ENCODE measurements at places on chromosomes 2 and 18.

DNA sequence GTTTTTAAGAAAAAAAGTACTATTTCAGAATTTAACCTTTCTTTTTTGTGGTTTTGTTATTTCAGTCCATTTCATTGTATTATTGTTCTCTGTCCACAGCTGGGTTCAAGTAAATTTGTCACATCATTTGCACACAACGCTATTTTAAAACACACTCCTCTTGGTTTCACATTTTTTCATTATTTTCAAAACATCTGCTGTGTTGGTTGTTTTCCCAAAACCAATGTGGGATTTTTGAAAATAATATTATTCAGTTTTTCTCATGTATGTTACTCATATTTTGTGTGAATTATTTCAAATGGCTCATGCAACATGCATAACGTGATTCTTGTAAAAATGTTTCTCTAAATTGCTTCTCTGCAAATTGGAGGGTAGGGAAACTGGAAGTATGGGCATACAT lies 589.2 kb downstream of the METTL4 start:
- DNase-seq: no peak

DNA sequence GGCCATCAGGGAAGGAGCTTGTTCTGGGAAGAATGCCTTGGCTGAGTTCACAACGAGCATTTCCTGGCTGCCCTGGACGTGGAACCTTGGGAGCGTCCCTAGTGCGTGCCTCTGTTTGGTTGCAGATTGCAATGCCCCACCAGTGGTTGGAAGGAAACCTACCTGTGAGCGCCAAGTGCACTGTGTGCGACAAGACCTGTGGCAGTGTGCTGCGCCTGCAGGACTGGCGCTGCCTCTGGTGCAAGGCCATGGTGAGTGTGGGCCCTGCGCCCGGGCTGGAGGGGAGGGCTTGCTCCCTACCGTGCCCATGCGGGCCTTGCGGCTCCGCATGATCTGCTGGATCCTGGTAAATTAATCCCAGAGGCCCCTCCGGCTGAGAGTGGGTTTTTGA lies 81.9 kb downstream of the DGKD start:
- DNase-seq: no peak

DNA sequence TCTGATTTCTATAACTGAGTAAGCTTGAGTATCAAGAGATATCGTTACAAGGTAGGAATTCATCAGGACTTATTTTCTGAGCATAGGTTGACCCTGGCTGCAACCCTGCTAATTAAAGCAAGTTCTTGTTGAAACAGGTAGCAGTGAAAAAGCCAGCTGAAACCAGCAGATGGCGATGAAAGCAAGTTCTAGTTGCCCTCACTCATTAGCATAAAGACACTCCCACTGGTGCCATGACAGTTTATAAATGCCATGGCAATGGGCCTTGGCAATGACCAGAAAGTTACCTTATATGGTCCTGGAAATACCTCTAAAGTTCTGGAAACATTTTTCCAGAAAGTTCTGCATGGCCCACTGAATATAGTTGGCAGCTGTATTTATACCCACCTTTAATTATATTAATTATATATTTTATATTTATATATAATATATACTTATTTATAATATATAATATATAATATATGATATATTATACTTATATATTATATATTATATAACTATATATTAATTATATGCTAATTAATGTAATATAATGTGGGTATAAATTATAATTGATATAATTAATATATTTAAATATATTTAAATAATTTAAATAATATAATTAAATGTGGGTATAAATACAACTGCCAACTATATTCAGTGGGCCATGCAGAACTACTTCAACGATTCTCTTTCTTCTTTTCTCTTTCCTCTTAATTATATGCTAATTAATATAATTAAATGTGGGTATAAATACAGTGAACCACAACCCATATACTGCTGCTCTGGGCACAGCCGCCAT lies 188.0 kb downstream of the CDH7 start:
- no peak for DNase-seq

- no peak for DNase-seq
Measured at GRCh38 chr2:42059261-42059898, 11.6 kb downstream of the PKDCC start.

DNA sequence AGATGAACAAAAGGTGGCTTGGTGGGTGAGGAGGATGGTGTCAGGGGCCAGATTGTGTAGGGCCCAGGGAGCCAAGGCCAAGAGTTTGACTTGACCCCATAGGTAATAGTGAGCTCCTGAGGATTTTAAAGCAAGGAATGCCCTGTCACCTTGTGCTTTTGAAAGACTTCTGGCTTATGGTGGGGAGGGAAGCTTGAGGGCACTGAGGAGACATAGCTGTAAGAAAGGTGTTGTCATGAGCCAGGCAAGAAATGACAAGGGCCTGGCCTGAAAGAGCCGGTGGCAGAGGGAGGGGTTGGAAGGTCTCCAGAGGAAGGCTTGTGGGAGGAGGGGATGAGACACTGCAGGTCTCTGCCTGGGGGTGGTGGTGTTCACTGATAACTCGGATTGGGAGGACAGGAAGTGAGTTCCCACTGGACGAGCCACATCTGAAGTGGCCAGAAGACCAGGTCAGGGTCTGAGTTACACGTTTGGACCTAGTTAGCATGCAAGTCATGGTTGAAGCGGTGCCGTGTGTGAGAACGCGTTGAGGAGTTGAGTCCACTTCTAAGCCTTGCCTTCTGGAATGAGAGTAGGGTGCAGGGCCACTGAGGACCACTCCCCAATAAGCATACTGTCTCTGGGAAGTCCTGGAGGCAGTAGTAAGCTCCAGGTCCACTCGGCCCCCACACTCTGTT lies 64.3 kb downstream of the TET3 start:
- no peak for DNase-seq

DNA sequence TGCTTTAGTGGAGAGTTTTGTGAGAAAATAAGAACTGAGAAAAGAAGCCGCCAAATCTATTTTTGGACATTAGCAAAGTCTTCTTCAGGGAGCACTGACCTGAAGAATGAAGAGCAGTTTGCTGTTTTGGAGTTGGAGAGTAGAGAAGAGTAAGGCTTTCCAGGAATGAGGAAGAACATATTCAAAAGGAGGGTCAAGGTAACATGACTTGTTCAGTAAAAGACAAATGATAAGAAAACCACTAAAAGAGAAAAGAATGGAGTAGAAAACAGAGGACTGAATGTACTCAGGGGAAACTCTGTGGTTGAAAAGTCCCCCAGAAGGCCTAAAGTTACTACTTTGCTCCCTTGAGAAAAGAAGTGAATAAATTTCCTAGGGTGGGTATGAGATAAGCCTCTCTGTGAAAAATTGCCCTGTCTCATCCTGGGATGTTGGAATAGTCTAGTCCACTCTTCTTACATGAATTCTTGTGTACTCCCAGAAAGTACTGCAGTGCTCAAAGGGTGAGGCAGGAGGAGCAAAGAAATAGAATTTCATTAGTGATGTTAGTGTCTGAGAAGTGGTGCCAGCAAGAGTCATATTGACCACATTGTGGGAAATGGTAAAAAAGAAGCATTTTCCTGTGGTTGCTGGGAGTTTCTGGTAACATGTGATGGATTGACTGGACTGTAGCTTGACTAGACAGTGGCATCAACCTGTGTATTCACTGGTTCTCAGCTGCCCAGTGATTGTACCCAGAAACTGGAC lies 27.8 kb downstream of the MBD5 start:
- no peak for DNase-seq

DNA sequence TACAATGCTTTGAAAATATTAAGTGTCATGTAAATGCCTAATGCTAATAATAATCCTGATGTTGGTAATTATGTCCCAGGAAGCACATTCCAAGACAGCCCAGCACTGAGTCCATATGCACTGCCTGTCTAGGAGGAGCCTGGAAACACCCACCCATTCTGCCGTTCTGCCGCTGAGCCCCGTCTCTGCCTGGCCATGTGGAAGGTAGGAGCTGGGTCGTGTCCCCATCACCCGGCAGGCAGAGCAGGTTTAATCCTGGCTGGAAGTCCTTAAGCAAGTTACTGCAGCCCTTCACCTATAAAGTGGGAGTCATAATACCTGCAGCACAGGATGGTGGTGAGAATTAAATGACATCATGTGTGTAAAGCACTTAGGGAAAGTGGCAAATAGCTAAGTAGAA lies 13.1 kb upstream of the EN1 start:
- no peak for DNase-seq

DNA sequence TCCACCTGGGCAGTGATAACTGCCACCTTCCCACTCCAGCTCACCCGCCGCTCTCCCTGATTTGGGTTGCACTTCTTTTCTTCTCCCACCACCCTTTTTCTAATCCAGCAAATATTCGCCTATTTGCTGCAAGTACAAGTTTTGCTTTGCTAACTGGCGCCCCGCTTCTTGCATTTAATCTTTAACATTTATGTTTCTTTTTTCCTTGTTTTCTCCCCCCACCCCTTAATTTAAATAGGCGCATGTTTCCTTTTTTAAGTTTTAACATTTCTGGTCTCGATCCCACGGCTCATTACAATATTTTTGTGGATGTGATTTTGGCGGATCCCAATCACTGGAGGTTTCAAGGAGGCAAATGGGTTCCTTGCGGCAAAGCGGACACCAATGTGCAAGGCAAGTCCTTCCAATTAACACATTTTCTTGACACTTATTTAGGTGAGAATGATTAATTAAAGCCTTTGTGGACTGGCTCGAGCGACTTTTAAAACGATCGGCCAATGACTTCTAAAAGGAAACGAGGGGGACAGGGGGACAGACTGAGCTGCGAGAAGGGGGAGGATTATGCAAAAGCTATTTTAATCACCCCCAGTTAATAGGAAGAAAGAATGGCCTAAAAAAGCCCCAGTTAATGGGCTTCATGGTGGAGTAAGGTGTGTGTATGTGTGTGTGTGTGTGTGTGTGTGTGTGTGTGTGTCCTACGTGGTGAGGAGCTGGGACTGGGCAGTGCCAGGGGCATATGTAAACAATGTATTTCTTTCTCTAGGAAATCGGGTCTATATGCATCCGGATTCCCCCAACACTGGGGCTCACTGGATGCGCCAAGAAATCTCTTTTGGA lies 1.6 kb downstream of the TBR1 start:
- no peak for DNase-seq

DNA sequence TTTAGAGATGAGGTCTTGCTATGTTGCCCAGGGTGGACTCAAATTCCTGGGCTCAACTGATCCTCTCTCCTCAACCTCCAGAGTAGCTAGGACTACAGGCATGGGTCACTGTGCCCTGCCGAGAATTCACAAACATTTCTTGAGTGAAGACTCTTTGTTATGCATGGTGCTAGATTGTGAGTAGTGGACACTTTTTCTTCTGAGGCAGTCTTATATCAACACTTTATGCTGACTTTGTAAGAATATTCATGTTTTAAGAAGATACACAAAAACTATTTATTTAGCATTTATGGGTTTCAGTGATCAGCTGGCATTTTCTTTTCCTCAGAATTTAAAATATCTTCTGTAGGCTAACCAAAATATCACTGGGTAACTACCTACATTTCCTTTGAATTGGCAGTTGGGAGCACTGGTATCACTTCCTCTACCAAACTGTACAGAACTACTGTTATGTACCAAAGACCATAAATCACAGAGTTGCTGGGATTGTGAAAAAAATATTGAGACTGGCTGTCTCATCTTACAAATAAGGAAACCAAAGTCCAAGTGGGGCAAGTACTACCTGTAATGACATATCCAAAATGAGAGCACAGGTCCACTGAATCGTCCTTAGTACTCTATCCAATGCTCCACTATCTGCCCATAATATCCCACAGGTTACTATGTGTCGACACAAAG lies 34.0 kb downstream of the DOCK10 start:
- DNase-seq: no peak

- no peak for DNase-seq
Measured at GRCh38 chr18:58753976-58754375, 82.7 kb downstream of the MALT1 start.

Measured in RWPE2 (cell line).